ENCODE measurements at places on chromosomes 1 and 21.

GRCh38 chr1:36872126-36872754, 162.1 kb downstream of the GRIK3 start:
- no peak for DNase-seq

DNA sequence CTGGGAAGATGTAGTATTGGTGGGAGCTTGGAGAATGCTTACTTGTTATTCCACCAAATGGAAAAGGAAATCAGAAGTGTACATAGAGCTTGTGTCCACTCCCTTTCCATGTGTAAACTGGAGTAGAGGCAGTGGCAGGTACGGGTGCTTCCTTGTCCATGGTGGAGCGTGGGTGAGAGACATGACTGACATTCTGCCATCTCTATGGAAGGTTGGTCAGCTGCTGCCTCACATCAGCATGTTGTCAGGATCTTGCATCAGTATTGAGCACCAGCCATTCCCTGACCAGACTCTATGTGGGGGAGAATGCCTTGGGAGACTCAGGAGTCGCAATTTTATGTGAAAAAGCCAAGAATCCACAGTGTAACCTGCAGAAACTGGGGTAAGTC, 19.8 kb downstream of the NLRP3 start:
- no peak for DNase-seq

DNA sequence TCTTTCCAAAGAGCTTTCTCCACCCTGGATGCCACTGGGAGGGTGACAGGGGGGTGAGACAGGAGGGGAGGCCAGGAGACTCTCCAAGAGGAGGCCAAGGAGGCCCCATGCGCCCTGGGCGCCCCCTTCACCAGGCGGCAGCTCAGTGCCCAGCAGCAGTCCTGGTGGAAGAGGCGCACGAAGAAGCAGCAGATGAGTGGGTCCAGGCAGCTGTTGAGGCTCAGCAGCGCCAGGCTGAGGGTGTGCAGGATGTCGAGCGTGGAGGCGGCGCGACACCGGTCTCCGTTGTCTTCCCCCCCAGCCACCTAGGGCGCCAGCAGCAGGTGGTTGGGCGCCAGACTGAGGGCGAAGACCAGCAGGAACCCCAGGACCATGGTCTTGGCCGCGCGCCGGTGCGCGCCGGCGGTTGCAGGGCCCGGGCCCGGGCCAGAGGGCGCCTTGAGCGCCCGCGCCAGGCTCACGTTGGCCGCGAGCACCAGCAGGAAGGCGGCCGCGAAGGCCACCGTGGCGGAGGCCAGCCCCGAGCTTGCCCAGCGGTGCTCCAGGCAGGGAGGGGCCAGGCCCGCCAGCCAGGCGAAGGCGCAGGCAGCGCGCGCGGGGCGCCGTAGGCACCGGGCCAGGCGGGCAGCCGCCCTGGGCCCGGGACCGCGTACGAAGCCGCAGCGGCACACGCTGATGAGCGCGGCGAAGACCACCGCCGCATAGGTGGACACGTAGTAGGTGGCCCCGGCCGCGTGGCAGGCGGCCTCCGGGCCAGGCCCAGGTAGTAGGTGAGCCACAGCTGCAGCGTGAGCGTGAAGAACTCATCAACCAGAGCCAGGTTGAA, 8.6 kb downstream of the TMEM35B start:
- no peak for DNase-seq

GRCh38 chr1:160366731-160367515, at the start of gene NHLH1:
Gene NHLH1 (plus strand): TSS chr1:160367071. CDS start chr1:160370732, 3,661 bp downstream.
- peak; percentile 40 for DNase-seq

GRCh38 chr1:43930168-43930948, 3.2 kb upstream of the ARTN start:
- no peak for DNase-seq

Data from muscle of leg (tissue), 16 donors.